ENCODE measurements at places on chromosomes 6 and 20. TPM values are rescaled to one million over a fixed set of nuclear protein-coding genes. Genes with fewer than 3 reads are reported as not detected.

DNA sequence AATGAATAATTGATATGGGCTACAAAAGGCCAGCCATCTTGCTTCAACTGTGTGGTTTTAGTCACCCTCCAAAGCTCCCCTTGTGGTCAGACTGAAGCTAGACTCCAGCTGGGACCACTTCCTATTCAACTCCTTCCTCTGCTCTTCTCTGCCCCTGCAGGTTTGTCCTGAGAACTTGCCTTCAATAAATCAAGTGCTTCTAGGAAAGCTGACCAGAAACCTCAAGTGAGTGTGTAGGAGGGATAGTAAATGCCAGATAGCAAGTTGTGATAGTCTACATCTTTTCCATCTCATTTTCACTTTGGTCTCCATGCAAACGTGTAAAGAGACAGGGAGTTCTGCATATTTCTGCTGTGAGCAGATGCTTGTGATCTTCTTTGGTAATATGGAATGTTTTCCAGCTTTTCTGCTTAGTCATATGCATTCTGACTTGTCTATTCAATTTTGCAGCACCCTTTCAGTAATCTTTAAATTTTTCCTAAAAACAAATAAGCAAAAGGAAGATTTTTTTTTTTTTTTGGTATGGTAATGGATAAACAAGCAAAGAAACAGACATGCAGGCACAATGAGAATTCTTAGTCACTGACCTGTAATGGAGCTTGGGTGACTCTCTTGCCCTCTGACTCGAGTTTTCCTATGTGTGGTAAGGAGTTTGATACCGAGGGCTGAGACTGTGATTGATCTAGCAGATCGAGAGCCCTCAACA, 201.3 kb upstream of the BTBD3 start:
- DNase-seq = no peak

DNA sequence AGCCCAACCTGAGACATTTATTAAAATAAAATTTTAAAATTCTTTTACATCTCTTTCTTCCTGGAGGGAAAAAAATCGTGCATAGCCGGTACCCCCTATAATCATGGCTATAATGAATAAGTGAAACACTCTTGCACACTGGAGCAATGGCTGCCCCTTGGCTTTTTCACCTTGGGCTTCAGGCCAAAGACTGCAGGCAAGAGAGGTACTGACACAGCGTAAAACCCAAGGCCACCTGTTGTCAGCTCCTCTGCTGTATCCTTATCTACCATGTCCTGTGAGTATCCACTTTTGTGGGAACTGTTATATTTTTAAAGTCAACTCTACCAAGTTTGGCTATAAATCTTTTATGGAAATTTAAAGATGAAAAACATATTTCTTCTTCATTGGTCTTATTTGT, 23.0 kb upstream of the LY86 start:
- no peak for DNase-seq

DNA sequence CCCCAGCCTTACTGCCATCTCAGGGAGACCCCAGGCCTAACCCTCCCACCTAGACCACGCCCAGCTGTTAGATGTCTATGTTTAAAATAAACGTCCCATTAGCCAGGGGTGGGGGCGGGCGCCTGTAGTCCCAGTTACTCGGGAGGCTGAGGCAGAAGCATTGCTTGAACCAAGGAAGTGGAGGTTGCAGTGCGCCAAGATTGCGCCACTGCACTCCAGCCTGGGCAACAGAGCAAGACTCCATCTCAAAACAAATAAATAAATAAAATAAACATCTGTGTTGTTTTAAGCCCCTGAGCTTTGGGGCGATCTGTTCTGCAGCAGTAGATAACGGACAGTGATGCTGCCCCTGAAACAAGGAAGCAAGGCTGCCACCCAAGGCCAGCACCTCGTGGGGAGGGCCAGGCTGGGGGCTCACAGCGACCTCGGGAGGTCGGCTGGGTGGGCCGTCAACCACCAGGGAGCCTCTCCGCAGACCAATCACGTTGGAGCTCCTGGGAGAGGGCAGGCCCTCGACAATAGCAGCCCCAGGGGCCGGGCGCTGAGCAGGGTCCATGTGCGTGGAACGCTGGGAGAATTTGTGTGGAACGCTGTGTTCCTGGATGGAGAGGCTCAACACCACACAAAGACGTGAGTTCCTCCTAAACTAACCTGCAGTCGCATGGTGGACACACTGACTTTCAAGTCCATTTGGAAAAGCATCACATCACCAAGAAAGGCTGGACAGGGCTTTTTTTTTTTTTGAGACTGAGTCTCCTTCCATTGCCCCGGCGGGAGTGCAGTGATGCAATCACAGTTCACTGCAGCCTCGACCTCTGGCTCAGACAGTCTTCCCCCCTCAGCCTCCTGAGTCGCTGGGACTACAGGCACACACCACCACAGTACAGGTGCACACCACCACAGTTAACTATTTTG, 1.0 kb upstream of the HELZ2 start:
- DNase-seq = no peak

DNA sequence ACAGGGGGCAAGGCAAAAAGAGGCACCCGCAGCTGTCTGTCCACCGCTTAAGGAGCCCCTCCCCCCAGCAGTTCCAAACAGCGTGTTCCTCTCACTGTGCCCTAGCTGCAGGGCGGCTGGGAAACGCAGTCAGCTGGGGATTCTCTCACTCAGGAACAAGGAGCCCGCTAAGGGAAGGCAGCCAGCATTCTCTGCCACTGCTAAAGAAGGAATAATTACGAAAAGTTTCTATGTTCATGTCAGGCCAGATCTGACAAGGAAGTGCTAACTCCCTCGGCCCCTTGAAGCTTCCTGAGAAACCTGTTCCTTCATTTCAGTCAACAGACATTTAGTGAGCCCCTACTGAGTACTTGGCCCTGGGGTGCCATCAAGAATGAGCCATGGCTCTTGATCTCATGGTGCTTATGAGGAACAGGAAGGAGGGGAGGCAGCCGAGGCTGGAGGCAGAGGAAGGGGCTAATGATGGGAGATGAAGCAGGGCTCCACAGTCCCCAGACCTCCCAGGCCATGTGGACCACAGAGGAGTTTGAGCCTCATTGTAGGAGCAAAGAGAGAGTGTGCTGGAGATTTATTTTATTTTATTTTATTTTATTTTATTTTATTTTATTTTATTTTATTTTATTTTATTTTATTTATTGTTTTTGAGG, 101.7 kb upstream of the PMEPA1 start:
- DNase-seq = no peak

- no peak for DNase-seq
Observed at GRCh38 chr6:43910638-43911353, 140.8 kb downstream of the VEGFA start.

DNA sequence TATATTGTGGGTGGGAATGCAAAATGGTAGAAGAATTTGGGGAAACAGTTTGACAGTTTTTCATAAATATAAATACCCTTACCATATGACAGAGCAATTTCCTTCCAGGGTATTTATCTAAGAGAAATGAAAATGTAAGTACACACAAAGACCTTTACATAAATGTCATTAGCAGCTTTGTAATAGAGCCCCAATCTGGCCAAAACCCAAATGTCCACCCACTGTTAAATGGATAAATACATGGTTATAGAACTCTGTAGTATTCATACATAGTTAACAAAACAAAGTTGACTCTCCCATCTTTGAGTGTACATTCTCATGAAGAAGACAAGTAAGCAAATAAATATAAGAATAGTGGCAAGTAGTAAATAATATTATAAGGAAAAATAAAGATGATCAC, 514.8 kb upstream of the NOX3 start:
- no peak for DNase-seq

GRCh38 chr6:71721642-71722041, 164.7 kb upstream of the RIMS1 start:
- no peak for DNase-seq

DNA sequence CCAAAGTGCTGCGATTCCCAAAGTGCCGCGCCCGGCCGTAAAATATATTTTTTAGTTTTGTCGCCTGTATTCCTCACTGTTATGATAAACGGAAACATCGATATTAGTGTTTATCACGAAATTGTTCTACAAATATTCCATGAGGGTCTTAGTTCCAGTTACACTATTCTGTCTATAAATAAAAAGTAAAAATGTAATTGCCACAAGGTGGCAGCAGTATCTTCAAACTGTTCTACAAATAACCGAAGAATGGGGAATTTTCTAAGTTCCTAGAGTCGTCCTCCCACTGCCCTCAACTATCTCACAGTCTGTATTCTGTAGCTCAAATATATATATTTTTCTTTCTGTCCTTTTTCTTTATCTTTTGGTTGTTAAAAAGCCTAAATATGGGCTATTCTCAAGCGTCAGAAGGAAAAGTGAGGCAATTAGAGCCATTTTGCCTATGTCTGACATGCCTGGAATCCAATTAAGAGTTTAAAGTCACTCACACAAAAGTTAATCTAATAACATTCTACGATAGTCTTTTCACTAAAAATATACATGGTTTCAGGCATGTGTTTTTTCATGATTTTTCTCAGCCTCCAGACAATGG, 14.2 kb upstream of the FAM162B start:
- no peak for DNase-seq

DNA sequence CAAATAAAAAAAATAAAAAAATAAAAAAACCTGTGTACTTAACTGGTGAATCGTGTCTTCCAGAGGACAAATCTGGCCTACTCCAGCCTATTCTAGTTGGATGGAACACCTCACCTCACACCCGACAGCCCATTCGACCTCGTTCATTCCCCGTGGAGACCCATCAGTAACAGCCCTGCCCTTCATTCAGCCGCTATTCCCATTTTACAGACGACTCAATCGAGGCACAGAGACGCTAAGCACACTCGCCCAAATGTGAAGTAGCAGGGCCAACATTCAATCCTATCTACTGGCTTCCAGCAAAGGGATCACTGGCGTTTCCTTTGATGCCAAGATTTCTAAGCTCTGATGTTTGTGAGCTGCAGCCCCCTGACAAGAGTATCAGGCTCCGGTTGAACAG, 1.8 kb upstream of the NTSR1 start:
- DNase-seq = no peak

- no peak for DNase-seq
Observed at GRCh38 chr6:51137777-51138176, 319.1 kb downstream of the TFAP2B start.

MACROD2 gene
- 4.4 TPM for total RNA-seq

UST gene
- total RNA-seq = 4.6 TPM

NOTCH4 gene
- 26.1 TPM for total RNA-seq

RAET1G gene
- total RNA-seq = not detected
